CD4-positive, alpha-beta T cell treated with Interleukin-15 for 1 hour (primary cell): ENCODE measurements at places on chromosomes 16 and 17.

- DNase-seq: no peak
These were observed 14.3 kb downstream of the JUP start for GRCh38 chr17:41772218-41772585.

GRCh38 chr17:49388290-49388640 is 26.2 kb upstream of the ZNF652 start:
- peak; percentile 64 for DNase-seq

GRCh38 chr17:36136439-36136838 is 32.8 kb downstream of the CCL4 start:
- DNase-seq: no peak

DNA sequence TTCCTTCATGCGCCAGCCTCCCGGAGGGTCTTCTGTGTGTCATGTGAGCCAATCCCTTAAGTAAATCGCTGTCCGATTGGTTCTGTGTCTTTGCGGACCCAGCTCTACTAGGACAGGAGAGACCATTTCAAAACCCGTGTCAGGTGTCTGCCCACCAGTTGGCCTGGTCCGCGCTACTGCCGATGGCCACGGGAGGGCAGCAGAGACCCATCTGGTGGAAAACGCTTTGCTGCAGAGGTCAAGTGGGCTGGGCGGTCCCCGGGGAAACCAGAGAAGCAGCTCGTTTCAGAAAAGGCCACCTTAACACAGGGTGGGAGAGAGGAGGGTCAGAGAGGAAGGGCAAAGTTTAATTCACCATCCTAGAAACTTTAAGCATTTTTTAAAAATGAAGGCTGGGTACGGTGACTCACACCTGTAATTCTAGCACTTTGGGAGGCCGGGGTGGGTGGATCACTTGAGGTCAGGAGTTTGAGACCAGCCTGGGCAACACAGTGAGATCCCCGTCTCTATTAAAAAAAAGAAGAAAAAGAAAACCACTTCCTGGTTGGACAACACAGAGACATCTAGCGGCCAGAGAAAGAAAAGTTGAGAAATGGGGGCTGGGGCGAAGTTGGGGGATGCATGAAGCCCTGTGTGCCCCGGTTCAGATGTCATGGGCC is 2.8 kb upstream of the CIBAR2 start:
- DNase-seq: peak; percentile 77

GRCh38 chr16:57299009-57299718 is 14.7 kb upstream of the PLLP start:
- no peak for DNase-seq

- no peak for DNase-seq
These were observed 125.2 kb downstream of the USP31 start for GRCh38 chr16:23024044-23024443.

DNA sequence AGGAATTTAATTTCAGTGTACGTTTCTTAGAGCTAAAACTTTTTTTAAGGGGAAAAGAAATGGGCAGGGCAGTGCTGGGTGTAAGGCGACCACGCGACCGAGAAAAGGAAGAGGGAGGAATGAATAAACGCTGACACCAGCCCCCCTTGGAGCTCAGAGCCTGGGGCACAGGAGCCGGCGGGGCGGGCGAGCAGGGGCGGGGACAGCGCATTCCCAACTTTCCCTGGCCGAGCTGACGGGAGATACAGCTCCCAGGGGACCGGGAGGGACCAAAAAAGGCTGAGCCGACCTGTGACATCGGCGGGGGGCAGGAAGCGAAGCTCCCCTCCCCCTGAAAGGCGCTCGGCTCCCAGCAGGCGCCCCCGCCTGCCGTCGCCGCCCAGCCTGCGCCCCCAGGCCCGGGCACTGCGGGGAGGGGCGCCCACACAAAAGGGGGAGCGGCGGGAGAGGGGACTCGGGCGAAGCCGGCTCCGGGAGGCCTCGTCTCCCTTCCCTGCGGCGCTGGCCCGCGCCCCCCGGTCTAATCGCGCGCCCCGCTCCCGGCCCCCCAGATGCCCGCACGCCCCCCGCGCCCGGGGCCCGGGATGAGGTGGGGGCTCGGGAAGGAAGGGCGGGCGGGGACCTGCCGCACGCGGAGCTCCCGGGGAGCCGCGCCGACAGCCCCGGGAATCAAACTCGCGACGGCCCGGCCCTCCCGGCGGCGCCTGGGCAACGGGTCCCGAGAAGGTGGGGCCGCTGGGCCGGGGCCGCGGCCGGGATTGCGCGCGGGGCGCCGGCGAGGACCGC is 622 bp downstream of the CUEDC1 start:
- no peak for DNase-seq

GRCh38 chr17:45702666-45703266 is 81.4 kb upstream of the CRHR1 start:
- DNase-seq: no peak

DNA sequence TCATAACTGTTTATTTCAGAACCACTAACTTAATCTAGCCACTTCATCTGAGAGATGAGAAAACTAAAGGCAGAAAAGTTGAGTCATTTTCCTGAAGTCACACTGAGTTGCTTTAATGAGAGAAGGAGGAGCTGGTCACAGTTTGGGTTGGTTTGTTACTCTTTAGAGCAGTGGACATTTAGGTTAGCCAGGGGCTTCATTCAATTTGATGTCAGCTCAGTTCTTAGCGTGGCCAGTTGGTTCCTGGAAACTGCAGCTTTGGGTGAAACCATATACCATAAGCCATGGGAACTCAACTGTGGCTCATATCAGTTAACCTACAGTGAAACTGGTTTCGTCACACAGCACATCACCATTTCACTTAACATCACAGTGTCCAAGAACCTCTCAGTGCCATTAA is 59.2 kb upstream of the ADORA2B start:
- no peak for DNase-seq

- DNase-seq: no peak
These were observed 26.5 kb downstream of the MMP15 start for GRCh38 chr16:58051821-58052603.

- no peak for DNase-seq
These were observed 17.3 kb downstream of the CARD14 start for GRCh38 chr17:80187090-80187489.
